Neural progenitor cell (in vitro differentiated cells): ENCODE measurements at places on chromosomes 12 and 14. TPM values are rescaled to one million over a fixed set of nuclear protein-coding genes. Genes with fewer than 3 reads are reported as not detected.

DNA sequence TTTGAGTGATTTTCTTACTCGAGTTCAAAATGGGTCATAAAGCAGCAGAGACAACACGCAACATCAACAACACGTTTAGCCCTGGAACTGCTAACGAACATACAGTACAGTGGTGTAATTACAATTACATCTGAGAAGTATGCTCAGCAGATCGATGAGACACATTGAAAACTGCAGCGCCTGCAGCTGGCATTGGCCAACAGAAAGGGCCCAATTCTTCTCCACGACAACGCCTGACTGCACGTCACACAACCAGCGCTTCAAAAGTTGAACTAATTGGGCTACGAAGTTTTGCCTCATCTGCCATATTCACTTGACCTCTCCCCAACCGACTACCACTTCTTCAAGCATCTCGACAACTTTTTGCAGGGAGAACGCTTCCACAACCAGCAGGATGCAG, 145.6 kb downstream of the SCARB1 start:
- DNase-seq, result no peak

GRCh38 chr12:129844662-129845220, 59.1 kb downstream of the TMEM132D start:
- no peak for DNase-seq

DNA sequence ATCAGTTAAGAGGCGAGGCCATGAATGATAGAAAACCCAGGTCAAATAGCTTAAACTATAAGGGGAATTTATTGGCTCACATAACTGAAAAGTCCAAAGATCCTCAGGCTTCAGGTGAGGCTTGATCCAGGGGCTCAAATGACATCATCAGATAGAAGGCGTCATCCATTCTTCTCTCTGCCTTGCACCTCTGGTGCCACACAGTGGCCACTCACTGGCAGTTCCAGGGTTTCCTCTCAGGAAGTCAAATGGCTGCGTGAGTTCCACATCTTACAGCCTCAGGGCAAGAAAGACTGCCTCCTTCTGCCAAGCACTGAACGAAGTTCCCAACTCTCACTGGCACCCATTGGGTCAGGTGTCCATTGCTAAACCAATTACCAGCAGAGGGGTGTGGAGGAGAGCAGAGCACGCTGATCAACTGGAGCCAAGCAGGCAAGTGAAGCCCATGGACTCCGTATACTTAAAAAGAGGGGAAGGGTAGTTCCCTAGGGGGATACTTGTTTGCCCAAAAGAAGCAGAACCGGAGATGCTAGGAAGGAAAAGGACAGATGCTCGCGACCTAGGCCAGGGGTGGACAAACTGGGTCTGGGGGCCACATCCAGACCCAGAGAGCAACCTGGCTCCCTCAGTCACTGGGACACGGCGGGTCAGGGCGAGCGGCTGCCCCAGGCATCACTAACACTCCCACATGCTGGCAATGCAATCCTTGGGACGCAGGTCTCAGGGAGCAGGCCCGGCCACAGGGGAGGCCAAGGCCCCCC, 69.3 kb downstream of the SERPINA3 start:
- DNase-seq, result peak; percentile 67

DNA sequence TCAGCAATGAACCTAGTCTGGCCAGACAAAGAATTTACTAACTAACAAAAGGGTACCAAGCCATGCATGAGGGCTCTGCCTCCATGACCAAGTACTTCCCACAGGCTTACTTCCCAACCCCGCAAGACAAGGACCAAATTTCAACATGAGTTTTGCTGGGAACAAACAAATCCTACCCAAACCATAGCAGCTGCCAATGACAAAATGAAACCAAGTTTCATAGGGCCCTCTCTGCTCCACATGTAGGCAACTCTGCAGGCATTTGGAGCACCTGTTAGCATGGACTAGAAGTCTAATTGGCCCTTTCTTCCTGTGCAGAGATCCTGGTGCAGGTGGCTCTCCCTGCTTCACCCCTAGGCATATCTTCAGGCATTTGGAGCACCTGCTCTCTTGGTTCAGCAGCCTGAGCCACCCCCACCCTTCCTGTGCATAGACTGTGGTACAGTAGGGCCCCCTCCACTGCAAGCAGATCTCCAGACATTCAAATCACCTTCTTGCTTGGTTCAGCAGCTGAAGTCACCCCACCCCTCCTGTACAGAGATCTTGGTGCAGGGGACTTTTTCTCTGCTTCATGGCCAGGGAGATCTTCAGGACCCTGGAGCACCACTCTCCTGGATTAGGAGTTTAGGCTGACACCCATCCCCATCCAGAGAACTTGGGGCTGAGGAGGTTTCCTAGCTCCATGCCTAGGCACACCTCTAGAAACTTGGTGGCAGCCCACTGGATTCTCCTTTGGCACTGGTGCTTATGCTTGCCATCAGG, 308.7 kb downstream of the RPAP3 start:
- DNase-seq, result no peak

DNA sequence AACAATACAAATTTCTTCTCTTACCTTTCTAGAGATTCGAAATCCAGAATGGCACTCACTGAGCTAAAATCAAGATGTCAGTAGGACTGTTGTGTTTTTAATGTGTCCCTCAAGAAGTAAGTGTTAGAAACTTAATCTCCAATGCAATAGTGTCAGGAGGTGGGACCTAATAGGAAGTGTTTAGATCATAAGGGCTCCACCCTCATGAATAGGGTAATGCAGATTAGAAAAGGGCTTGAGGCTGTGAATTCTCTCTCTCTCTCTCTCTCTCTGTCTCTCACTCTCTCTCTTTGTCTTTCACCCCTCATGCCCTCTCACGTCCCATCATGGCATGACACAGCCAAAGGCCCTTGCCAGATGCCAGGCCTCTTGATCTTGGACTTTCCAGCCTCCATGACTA, 15.6 kb upstream of the SRGAP1 start:
- DNase-seq, result no peak

- DNase-seq, result peak; percentile 91
Measured at GRCh38 chr12:53213348-53213747, 6.3 kb upstream of the ITGB7 start.

DBX2 gene
- 0.06 TPM in 1 of 2 replicates, not detected in the other for total RNA-seq

- no peak for DNase-seq
Measured at GRCh38 chr14:100474196-100474595, 113.0 kb downstream of the BEGAIN start.

BCL11B gene
- 1.3 and 1.5 TPM in 2 replicates for total RNA-seq

- no peak for DNase-seq
Measured at GRCh38 chr14:37061697-37062096, 110.7 kb downstream of the SLC25A21 start.

- DNase-seq, result no peak
Measured at GRCh38 chr14:56211844-56212243, 93.6 kb downstream of the PELI2 start.

RPL10L gene
- not detected in 2 replicates for total RNA-seq

DNA sequence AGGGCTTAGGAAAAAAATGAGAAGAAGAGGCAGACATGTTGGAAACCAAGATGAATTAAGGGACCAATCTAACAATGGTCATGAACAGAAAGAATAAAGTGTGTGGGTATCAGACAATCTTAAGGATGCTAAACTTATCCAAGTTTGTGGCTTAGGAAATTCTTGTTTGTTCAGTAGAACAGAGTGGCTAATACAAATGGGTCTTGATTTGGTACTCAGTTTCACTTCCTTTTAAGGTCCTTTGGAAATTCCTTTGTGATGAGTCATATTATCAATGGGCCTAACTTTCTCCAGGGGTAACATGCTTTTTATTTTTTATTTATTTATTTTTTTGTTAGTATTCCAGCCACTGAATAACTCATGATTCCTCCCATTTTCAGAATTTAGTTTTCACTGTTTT, 1154.7 kb upstream of the FLRT2 start:
- no peak for DNase-seq

DNA sequence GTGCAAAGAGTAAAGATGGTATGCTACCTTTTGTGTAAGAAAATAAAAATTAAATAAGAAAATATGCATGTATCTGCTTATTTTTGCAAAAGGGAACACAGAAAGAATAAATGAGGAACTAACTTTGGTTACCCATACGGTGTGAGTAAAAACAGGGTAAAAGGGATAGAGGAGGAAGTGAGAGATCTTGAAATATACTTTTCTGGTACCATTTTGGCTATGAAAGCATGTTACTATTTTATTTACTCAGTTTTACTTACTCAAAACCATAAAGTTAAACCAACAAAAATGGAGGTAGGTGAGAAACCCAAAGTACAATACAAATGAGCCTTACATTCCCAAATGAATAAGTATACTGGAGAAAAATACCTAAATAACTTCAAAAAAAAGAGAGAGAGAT, 122.0 kb upstream of the EGLN3 start:
- DNase-seq, result no peak

DNA sequence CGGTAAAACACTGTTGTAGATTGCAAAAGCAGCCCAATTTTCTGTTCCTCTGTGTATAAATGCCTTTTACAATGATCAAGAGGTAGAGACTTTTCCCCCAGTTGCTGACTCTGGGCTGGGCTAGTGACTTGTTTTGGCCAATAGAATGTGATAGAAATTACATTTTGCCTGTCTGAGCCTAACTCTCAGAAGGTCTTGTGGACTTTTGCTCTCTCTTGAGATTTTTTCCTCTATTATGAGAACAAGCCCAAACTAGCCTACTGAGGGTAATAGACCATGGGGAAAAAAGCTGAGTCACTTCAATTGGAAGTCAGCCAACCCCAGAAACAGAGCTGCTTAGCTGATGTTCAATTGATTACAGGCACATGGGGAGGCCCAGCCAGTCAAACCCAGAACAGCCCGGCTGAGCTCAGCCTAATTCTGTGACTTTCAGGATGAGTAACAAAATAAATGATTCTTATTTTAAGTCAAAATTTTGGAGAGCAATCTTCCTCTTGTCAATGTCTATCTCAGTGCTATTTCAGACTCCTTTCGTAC, 61.4 kb downstream of the MYF5 start:
- no peak for DNase-seq

DNA sequence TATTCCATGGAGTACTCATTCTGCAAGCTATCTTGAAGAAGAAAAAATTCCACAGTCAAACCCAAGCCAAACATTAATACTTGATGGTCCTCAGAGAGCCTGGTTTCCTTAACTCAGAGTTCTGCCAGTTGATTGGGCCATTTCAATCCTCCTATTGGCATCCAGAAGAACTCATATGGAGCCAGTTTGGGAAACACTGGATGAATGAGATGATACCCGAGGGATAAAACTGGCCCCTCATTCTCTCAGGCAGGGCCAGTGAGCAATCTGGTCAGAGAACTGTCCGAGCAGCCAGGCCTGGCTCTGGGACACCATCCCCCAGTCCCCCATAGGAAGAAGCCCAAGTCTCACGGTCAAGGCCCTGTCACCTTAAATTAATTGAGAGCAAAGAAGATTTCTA, 48.8 kb downstream of the NUAK1 start:
- no peak for DNase-seq

DNA sequence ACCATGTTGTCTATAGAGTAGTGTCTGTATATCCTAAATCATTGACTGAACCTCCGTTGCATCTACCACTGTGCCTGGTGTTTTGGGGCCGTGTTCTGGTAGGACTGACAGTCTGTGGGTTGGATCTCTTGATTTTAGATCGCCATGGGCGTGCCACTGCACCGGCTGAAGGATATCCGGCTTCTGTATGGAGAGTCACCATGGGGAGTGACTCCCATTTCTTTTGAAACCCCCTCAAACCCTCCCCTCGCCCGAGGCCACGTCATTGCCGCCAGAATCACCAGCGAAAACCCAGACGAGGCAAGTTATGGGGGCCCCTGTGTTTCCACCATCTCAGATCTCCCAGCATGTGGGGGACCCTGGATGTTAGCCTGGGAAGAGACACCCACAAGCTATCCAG, 69.1 kb downstream of the ACACB start:
- no peak for DNase-seq

GRCh38 chr14:29724991-29725390, 202.7 kb downstream of the PRKD1 start:
- peak; percentile 50 for DNase-seq

HEATR5A gene
- 12.9 and 34.7 TPM in 2 replicates for total RNA-seq

DNA sequence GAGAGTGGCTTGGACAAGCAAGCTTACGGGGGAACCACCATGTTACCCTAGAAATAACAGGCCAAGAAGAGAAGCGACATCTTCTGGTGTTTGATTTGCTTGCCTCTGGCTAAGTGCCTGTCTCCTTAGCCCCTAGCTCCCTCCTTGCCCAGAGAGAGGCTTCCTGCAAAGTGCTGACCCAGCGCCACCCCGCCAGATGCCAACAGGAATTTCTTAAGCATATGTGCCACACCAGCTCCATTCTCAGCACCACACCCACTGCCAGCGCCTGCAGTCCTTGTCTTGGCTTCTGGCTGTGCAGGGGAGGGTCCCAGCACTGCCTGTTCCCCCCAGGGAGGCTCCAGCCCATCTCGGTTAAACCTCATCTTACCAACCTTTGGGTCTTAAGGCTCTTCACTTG, 74.2 kb upstream of the NCOR2 start:
- DNase-seq, result no peak

GRCh38 chr14:33331176-33331949, 392.7 kb downstream of the NPAS3 start:
- DNase-seq, result no peak

- no peak for DNase-seq
Measured at GRCh38 chr14:100438678-100439592, 115.8 kb downstream of the SLC25A47 start.

GRCh38 chr14:52360831-52361230, 46.7 kb downstream of the PTGER2 start:
- DNase-seq, result peak; percentile 2

CATSPERB gene
- 0.28 TPM in 1 of 2 replicates, not detected in the other for total RNA-seq

KLRD1 gene
- 0.06 TPM in 2 replicates for total RNA-seq

DNA sequence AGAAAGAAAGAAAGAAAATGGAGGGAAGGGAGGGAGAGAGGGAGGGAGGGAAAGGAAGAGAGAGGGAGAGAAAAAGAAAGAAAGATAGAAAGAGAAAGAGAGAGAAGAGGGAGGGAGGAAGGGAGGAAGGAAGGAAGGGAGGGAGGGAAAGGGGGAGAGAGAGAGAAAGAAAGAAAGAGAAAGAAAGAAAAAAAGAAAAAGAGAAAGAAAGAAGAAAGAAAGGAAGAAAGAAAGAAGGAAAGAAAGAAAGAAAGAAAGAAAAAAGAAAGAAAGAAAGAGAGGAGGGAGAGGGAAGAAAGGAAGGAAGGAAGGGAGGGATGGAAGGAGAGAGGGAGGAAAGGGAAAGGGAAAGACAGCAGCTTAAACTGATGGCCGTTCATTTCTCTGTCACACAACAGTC, 457.5 kb downstream of the PDZRN4 start:
- no peak for DNase-seq

- DNase-seq, result peak; percentile 71
Measured at GRCh38 chr12:131608740-131609690, 101.9 kb upstream of the SFSWAP start.

DNA sequence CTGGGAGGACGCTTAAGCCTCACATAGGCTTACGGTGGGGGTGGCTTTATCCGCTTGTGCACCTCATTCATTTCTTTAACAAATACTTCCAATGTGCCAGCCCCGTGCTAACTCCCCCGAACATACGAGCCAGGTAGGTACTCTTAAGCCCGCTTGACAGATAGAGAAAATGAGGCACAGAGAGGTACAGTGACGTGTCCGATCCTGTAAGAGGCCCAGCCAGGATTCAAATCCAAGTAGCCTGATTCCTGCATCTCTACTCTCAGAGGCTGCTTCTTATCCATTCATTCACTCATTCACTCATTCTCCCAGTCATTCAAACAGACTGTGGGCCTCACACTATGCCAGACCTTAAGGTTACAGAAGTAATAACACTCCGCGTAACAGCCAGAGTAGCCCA, 477 bp downstream of the OAS3 start:
- no peak for DNase-seq

GRCh38 chr12:127153996-127154395, 1113.0 kb upstream of the TMEM132C start:
- DNase-seq, result no peak
